ENCODE measurements at places on chromosomes 5 and 9. TPM values are rescaled to one million over a fixed set of nuclear protein-coding genes. Genes with fewer than 3 reads are reported as not detected.

- no peaks in the 10 kb centered on the region for H3K36me3 ChIP-seq
- DNase-seq = no peak
- H3K4me3 ChIP-seq = no peak overlapping the region
- H3K4me1 ChIP-seq = no peaks in the 10 kb centered on the region
Observed at GRCh38 chr5:3619579-3619978, 23.9 kb downstream of the IRX1 start.

DNA sequence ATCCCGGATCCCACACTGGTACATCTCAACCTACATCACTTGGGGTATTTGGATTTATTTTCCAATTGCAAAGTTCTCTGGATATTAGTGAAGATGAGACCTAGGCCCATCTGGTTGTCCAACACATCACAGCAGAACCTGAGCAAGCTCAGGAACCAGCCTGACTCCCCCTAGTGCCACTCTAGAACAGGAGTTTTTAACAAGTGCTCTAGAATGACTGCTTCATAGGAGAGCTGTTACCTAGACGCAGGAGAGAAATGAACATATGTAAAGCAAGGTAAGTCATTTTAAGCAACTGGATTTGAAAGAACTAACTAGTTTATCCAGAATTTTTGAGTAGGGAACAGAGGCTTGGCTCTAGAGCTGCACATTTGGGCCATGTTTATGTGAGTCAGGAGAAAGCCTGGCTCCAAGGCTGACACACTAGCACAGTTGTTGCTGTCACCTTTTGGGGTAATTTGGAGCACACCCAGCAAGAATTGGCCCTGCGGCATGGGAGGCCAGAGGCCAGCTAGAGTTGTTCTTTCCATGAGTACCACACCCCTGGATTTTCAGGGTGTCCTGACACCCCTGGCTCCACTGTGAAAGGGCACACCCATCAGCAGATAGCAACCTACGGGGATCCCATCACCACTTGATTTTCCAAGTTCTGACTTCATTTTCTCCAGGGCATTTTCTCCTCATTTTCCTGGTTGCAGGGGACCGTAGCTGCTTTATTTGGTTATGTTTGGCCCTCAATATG, 110.9 kb upstream of the LPAR1 start:
- no peaks in the 10 kb centered on the region for H3K36me3 ChIP-seq
- DNase-seq = no peak
- H3K4me1 ChIP-seq = no peaks in the 10 kb centered on the region

CFAP77 gene
- total RNA-seq = not detected

PPIC gene
- total RNA-seq = 36.7 TPM

DNA sequence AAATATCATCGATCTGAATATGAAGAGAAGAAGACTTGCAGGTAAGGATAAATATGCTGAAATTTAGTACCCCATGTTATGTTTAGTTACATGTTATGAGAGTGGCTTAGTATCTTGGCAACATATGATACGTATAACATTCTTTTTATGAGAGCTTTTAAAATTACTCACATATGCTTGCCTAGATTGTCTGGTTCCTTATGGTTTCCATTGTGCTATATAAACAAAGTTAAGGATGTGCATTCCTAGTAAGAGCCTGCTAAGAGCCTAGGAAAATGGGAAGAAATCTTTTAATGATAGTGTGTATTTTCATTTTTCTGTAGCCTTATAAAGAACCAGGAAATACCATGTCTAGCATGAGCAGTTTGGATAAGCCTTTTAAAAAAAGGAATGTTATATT, 112.0 kb upstream of the KCNN2 start:
- H3K4me1 ChIP-seq = no peaks in the 10 kb centered on the region
- H3K36me3 ChIP-seq = no peaks in the 10 kb centered on the region
- no peak overlapping the region for H3K27ac ChIP-seq
- H3K4me3 ChIP-seq = no peak overlapping the region
- no peaks in the 10 kb centered on the region for H3K27me3 ChIP-seq

DNA sequence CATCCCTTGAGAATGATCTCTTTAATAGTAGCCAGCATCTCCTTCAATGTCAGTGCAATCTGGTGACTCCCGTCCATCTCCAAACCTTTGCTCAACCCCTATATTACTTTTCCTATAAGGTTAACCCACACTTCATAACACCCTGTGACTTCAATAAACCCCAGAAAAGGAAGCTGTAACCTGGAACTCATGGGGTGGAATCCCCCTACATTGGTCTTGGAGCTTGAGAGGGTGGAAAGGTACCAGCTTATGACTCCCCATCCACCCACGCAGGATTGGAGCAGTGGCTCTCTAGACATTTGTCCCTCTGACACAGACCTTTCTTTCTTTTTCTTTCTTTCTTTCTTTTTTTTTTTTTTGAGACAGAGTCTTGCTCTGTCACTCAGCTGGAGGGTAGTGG, 54.7 kb upstream of the ZFR start:
- H3K4me1 ChIP-seq = no peaks in the 10 kb centered on the region
- no peaks in the 10 kb centered on the region for H3K27me3 ChIP-seq
- H3K36me3 ChIP-seq = no peaks in the 10 kb centered on the region
- H3K4me3 ChIP-seq = no peak overlapping the region
- no peak overlapping the region for H3K27ac ChIP-seq

DNA sequence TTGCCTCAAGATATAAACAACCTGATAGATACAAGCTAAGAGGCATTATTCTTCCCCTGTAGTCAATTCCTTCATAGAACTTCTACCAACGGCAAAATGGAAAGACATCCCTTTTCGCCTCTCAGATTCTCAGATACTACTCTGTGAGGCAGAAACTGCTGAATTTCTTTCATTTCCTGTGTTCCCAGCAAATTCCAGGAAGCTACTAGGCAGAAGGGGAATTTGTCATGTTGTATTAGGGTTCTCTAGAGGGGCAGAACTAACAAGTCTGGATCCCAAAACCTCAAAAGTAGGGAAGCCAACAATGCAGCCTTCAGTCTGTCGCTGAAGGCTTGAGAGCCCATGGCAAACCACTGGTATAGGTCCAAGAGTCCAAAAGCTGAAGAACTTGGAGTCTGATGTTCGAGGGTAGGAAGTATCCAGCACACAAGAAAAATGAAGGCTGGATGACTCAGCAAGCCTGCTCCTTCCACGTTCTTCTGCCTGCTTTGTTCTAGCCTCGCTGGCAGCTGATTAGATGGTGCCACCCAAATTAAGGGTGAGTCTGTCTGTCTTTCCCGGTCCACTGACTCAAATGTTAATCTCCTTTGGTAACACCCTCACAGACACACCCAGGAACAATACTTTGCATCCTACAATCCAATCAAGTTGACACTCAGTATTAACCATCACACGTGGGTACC, 15.2 kb downstream of the RNF180 start:
- no peaks in the 10 kb centered on the region for H3K36me3 ChIP-seq
- H3K4me1 ChIP-seq = no peaks in the 10 kb centered on the region
- no peaks in the 10 kb centered on the region for H3K27me3 ChIP-seq
- no peak overlapping the region for H3K27ac ChIP-seq

SPOCK1 gene
- total RNA-seq = 39.8 TPM

DNA sequence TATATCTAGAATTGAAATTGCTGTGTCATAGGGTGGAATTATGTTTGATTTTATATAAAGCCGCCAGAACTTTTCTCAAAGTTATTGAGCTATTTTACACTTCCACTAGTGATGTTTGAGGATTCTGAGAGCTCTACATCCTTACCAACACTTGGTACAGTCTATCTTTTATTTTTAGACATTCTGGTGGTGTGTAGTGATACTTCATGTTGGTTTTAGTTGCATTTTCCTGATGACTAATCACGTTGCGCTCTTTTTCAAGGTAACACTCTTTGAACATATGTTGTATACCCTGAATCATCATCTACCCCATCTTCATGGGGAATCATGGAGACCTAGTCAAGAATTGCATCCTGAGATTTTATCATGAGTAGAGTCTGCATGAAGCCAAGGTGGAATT, 141.7 kb downstream of the NXNL2 start:
- no peak overlapping the region for H3K4me3 ChIP-seq
- no peak for DNase-seq
- no peaks in the 10 kb centered on the region for H3K36me3 ChIP-seq
- no peaks in the 10 kb centered on the region for H3K27me3 ChIP-seq
- no peak overlapping the region for H3K27ac ChIP-seq
- peaks cover 4% of the 10 kb centered on the region for H3K4me1 ChIP-seq

- no peaks in the 10 kb centered on the region for H3K4me1 ChIP-seq
- H3K4me3 ChIP-seq = no peak overlapping the region
- no peaks in the 10 kb centered on the region for H3K36me3 ChIP-seq
- no peak overlapping the region for H3K27ac ChIP-seq
- no peak for DNase-seq
Observed at GRCh38 chr9:119412399-119412798, 43.2 kb upstream of the BRINP1 start.

POU4F3 gene
- total RNA-seq = 0.22 TPM

DNA sequence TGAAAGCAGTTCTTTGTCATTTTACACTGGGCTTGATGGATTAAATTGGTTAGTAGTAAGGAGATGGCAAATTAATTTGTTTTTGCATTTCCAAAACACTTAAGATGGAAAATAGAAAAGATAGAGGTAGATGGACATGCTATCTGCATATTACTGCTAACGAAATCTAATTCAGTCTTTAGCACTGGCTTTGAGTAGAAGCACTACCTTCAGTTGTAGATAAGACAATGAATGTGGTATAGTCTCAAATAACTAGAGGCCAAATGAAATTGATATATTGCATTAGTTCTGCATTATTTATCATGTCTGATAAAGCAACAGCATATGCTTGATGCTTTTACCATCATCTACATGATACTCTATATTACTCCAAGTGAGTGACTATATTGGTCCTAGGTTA, 33.4 kb downstream of the KIAA1958 start:
- no peaks in the 10 kb centered on the region for H3K4me1 ChIP-seq
- no peak overlapping the region for H3K4me3 ChIP-seq
- H3K27me3 ChIP-seq = no peaks in the 10 kb centered on the region
- H3K27ac ChIP-seq = no peak overlapping the region
- DNase-seq = no peak

Data from tibial nerve (tissue), 4 donors.